Bladder microvascular endothelial cell (primary cell): ENCODE measurements at places on chromosomes 13 and 19. TPM values are rescaled to one million over a fixed set of nuclear protein-coding genes. Genes with fewer than 3 reads are reported as not detected.

CRTC1 gene
- 0.97 and 2.0 TPM in 2 replicates for total RNA-seq

SULT2A1 gene
- total RNA-seq = not detected in 2 replicates

C1QTNF9 gene
- total RNA-seq = 0.06 and 0.97 TPM in 2 replicates

PSG7 gene
- not detected in 2 replicates for total RNA-seq
